ENCODE measurements at places on chromosomes 7 and 10.

DNA sequence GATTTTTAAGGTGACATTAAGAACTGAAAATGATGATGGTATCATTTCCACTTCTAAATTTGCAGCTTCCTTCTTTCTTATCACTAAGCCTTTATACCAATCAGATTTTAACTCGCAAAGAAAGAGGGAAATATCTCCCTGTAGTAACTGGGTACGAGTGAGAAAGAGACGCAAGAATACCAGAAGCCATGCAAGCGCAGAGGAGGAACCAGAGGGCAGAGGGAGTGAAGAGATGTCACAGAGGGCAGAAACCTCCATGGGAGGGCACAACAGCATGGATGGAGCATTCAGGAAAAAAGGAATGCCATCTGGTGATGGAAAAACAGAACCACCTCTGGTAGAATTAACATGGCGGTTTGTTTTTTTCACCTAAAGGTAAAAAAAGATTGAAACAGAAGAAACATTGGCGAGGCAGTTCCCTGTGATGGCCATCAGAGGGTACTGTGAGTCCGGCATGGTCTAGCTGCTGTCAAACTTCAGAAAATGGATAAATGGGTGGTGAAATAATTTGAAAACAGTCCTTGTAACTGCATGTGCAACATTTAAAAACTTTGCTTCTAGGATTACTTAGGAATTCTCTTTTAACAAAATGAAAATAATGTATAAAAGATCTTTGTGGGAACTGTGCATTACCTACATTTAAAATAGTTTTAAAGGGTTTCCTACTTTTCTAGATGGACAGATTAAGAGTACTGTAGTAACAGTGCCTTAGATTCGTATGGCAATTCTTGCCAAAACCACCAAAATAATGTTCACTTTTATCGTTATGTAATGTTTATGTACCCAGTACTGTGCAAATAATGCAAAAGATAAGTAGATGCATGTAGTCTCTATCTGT lies 91.8 kb downstream of the ARHGAP12 start:
- ATAC-seq, result no peak

DNA sequence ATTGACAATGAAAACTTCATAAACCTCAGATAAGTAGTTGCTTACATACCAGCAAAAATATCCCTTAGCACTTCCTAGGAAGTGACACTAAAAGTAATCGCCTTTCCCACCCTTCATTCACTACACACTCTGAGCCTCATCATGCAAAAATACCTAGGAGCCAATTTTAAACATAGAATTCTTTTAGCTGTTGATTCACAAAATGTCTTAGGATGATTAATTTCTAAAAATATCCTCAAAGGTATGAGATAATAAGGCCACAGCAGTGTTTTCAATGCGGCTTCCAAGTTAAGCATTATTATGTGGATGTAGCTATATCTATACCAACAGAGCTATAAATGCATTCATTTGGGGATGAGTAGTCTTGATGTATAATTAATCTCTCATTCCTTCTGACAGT lies 13.2 kb downstream of the DNAJC9 start:
- ATAC-seq, result no peak

DNA sequence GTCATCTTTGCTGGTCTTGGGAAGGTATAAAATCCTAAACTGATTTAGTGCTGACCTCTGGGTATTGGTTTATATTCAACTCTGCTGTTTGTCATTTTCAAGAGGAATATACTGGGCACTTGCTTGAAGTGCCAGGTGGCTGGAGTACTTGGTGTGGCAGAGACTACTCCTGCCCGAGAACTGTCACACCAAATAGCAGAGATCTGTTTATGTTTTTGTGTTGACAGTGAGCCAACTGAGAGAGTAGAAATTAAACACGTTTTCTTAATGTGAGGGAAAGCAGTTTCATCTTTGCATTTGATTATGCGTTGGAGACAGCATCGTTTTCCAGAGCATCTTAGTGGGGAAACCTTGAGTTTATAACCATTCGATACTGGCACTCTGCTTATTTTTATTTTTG lies 174.4 kb downstream of the CDCA7L start:
- ATAC-seq, result no peak

- ATAC-seq, result no peak
Measured at GRCh38 chr7:4123823-4124222, 558.3 kb upstream of the FOXK1 start.

DNA sequence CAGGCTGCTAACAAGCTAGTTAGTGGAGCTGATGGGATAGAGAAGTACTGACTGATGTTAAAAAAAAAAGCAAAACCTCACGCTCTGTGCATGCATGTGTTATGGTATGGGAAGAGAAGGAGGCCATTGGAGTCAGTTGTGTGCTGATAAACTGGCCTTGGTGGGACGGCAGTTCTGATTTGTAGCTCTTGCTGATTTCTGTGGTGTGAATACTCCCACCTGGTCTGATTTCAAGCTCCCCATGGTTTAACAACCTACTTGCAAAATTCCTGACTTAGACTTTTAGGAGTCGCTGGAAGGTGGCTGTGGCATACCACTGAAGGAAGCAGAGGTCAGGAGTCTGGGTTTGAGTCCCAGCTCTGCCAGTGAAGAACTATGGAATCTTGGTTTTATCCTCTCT lies 15.2 kb downstream of the CAMK1D start:
- no peak for ATAC-seq

GRCh38 chr10:12690525-12691126 lies 310.9 kb downstream of the CCDC3 start:
- ATAC-seq, result no peak

DNA sequence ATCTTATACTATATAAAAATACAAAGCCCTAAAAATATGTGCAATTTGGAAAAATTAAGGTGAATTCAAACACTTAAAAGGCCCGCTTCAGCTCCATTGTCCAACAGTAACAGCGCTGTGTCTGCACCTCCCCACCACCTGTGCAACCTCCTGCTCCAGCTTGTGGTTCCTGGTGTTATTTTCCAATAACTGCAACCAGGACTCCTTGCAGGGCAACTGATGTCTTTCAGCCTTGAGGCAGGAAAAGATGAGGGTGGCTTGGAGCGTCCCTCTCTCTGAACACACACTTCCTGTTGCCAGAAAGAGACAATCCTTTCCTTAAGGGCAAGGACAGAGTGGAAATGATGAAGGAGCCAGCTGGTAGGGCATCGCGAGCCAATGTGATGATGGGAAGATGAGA lies 336.0 kb downstream of the GLRX3 start:
- ATAC-seq, result no peak

GRCh38 chr7:38027884-38028455 lies 107.5 kb downstream of the EPDR1 start:
- no peak for ATAC-seq

GRCh38 chr10:176677-177076 lies 41.4 kb downstream of the ZMYND11 start:
- no peak for ATAC-seq

GRCh38 chr10:32692174-32692573 lies 246.2 kb downstream of the CCDC7 start:
- ATAC-seq, result no peak

GRCh38 chr7:84589012-84589411 lies 394.4 kb upstream of the SEMA3A start:
- no peak for ATAC-seq

DNA sequence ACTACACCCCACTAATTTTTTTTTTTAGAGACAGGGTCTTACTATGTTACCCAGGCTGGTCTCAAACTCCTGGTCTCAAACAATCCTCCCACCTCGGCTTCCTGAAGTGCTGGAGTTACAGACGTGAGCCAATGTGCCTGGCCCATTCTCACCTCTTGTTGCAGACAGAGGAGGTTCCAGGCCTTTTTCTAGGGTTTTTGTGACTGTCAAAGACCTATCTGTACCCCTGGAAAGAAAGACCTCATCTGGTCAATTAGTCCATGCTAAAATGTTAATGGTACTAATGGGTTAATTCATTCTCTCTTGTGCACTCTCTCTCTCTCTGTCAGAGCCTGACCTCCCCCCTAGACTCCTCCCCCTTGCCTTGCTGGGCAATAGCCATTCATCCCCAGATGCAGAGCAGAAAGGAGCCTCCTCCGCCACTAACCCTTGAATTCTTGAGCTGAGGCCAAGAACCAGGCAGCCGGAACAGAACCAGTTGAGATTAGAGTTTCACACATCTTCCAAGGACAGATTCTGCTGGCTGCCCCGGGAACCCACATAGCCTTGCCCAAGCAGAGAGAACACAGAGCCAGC lies 209.7 kb downstream of the SKIDA1 start:
- ATAC-seq, result no peak

DNA sequence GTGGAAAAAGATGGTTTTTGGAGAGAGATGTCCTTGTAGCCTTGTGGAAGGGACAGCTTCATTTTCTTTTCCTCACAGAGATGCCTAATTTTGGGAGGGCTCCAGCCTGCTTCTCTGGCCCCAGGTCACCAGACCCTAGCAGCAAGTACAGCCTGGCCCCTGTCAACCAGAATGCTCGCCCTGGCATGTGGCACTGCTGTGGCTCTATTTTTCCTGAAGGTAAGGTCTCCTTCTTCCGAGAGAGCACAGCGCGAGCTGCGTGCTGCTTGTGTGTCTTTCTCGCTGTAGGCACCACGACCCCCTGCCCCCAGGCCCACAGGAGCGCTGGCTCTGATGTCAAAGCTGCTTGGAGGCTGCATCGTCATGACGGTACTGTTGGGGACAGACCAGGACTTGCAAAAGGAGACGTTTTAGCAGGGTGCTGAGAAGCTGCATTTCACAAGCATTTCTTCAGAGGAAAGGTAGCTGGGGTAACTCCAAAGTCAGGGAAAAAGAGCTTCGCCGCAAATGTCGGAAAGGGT lies 58.7 kb downstream of the CLEC2L start:
- no peak for ATAC-seq

DNA sequence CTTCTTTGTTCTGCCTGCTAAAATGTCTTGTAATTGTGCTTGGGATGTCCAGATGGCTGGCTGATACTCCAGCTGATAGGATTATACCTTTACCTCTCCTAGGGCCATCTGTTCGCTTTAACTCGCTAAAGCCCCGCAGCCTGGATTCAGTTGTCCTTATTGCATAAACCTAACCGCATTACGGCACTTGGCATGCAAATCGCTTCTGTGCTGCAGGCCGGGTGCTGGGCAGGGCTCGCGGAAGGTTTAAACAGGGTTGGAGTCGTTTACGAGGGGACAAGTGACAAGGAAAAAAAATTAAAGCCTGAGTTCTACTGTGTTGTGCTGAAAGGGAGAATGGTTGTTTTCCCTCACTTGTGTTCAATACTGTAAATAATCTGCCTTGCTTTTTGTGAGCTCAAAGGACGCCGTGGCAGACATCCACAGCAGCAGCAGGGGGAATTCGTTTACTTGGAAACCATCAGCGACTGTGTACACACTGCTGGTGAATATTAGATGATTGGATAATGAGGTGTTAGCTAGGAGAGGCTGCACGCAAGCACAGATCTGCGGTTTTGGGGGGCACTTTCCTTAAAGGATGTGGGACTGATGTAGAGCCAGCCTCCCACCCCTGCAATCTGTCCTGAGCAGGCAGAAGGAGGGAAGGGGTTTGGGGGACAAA lies 93.0 kb downstream of the EBF3 start:
- no peak for ATAC-seq

- no peak for ATAC-seq
Measured at GRCh38 chr10:96843823-96844222, 11.7 kb downstream of the LCOR start.

DNA sequence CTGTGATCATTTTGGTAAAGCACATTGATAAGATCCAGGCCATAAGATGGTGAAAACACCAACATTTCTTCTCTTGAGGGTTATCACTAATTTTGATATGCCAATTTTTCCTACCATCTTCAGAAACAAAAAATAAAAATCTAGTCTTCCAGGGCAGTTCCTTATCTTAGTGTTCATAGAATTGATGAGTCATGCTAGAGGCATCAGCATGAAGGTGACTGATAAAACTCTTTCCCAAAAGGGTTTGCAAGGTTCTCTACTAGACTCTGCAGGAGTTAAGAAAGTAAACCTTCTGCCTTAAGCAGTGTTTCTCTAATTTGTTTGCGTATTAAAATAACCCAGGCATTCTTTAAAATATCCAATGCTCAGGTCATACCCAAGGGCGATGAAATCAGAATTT lies 483.1 kb upstream of the CNTNAP2 start:
- ATAC-seq, result no peak

DNA sequence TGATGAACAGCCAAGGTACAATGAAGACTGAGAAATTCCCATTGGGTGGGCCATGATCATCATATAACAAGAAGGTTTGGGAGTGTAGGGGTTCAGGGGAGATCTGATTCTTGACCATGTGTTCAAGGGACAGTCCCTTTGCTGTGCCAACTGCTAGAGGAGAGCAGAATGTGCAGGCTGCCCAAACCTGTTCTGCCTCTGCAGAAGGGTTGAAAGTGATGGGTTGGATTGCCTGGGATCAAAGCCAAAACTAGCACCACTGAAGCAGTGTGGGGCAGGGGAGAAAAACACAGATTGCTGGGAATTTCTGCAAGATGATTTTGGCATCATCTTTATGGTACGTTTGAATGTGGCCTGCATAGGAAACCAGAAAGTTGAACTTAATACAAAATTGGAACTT lies 303.9 kb downstream of the OTUD1 start:
- no peak for ATAC-seq

- no peak for ATAC-seq
Measured at GRCh38 chr7:47392241-47392759, 189.6 kb downstream of the TNS3 start.

DNA sequence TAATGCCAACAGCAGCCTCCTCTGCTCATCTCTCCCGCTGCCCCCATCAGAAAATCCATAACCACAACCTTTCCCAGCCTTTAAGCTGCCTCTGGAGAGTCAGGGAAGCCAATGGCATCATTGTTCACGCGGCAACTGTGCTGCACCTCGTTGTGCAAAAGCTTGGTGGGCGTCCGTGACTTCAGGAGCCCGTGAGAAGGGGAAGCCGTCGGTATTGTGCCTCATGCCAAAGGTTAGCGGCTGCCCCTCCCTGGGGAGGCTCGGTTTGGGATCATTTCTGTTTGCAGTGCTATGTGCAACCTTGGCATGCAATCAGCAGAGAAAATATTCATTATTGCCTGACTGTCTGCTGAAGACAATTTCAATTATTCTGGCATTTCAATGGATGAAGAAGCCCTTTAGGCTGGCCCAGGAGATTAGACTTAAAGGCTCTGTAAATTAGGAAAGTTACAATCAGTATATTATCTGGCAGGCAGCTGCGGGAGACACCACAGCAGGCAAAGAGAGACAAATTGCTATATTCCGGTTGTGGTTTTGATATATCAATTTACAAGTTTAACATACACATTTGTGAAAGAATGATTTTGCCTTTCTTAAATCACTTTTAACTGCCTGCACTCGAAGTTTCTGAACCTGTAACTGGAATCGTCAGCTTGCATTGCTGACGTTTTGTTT lies 244.5 kb downstream of the GATA3 start:
- ATAC-seq, result no peak

GRCh38 chr10:60235001-60235400 lies 154.7 kb downstream of the ANK3 start:
- no peak for ATAC-seq

GRCh38 chr10:127937915-127938463 lies 31.1 kb downstream of the PTPRE start:
- no peak for ATAC-seq
